ENCODE measurements at places on chromosomes 13 and 19. TPM values are rescaled to one million over a fixed set of nuclear protein-coding genes. Genes with fewer than 3 reads are reported as not detected.

SUPT5H gene
- 97.7 TPM for total RNA-seq

FAAP24 gene
- total RNA-seq, result 12.1 TPM

SHD gene
- not detected for total RNA-seq

FBXO17 gene
- 15.3 TPM for total RNA-seq

RASIP1 gene
- 0.20 TPM for total RNA-seq

ZNF737 gene
- total RNA-seq, result 0.20 TPM

KL gene
- not detected for total RNA-seq

TMEM238 gene
- total RNA-seq, result 1.2 TPM

THSD8 gene
- not detected for total RNA-seq

TEX101 gene
- not detected for total RNA-seq

HMG20B gene
- total RNA-seq, result 112 TPM

ZNF497 gene
- total RNA-seq, result 1.5 TPM

VSTM2B gene
- total RNA-seq, result not detected

HSPBP1 gene
- 25.5 TPM for total RNA-seq

PRR20B gene
- total RNA-seq, result not detected

MUC16 gene
- total RNA-seq, result not detected

EBI3 gene
- total RNA-seq, result 2.7 TPM

FSD1 gene
- 14.7 TPM for total RNA-seq

RASGRP4 gene
- total RNA-seq, result not detected

DDX39A gene
- 65.3 TPM for total RNA-seq

KLK14 gene
- total RNA-seq, result not detected

HSH2D gene
- total RNA-seq, result 11.1 TPM

P2RY11 gene
- total RNA-seq, result 6.5 TPM

SCEL gene
- not detected for total RNA-seq

PRODH2 gene
- total RNA-seq, result not detected

ERICH4 gene
- total RNA-seq, result not detected

PRRG2 gene
- total RNA-seq, result 0.17 TPM

ARL11 gene
- not detected for total RNA-seq

KRTDAP gene
- not detected for total RNA-seq

ZNF888 gene
- total RNA-seq, result 8.1 TPM

ANKLE1 gene
- total RNA-seq, result 0.71 TPM

PROZ gene
- total RNA-seq, result not detected

SIGLECL1 gene
- total RNA-seq, result not detected

DACH1 gene
- total RNA-seq, result not detected

IRS2 gene
- total RNA-seq, result 0.42 TPM

DNAJB1 gene
- 138 TPM for total RNA-seq

CYTH2 gene
- 33.5 TPM for total RNA-seq

NCAN gene
- not detected for total RNA-seq

FFAR1 gene
- total RNA-seq, result not detected

ATP1A3 gene
- total RNA-seq, result not detected

PCDH20 gene
- total RNA-seq, result not detected

ADPRHL1 gene
- total RNA-seq, result 0.76 TPM

TMEM150B gene
- not detected for total RNA-seq
